ENCODE measurements at places on chromosomes 3 and 15. TPM values are rescaled to one million over a fixed set of nuclear protein-coding genes. Genes with fewer than 3 reads are reported as not detected.

INKA1 gene
- total RNA-seq = 3.8 TPM

DNA sequence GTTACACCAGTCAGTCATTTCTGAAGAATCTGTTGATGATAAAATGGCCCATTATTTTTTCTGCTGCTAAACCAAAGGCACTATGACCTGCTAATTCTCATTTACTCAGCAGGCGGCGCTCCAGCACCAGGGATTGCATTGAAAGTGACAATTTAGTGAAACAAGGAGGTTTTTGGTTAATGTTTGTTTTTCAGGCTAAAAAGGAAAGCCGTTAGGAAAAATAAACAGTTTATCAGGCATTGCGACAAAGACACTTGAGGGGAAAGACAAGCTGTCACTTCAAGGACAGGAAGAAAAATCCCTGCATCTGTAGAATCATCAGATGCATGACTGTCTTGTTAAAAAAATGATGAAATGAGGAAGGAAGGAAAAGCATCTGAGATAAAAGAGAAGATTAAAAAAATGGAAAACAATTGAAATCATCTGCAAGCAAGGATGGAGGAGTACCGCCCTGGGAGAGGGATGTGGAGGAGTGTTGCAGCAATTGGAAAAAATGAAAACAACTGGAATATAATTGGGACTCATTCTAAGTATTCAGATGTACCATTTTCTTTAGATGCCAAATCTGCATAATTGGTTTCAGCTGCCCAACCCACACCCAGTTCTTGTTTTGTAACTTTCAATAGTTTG, 54.0 kb downstream of the NR1D2 start:
- H3K4me1 ChIP-seq = no peaks in the 10 kb centered on the region
- H3K27me3 ChIP-seq = no peaks in the 10 kb centered on the region
- H3K4me3 ChIP-seq = no peak overlapping the region

CACNA1D gene
- total RNA-seq = 0.88 TPM

GRCh38 chr3:18747383-18747782, 322.2 kb upstream of the SATB1 start:
- no peaks in the 10 kb centered on the region for H3K27me3 ChIP-seq
- no peaks in the 10 kb centered on the region for H3K36me3 ChIP-seq
- DNase-seq = no peak
- no peak overlapping the region for H3K4me3 ChIP-seq

DNA sequence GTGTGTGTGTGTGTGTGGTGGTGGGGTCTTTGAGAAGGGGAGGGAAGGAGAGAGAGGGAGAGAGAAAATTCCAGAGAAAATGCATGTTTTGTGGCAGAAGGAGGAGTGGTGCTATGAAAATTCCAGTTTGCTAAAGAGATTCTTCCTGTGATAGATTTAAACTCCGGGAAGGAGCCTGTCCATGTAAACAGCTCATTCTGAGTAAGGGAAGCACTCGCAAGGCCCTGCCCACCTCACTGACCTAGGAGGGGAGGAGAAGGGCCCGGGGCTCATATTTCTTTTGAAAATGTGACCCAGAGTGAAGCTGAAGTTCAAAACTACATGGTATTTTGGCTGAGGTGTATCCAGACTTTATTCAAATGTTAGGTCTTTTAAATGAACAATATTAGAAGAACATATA, 41.3 kb downstream of the ADAMTSL3 start:
- H3K27me3 ChIP-seq = no peaks in the 10 kb centered on the region
- no peak for DNase-seq
- peak overlapping the region; percentile 69 for H3K27ac ChIP-seq
- no peak overlapping the region for H3K4me3 ChIP-seq

DNA sequence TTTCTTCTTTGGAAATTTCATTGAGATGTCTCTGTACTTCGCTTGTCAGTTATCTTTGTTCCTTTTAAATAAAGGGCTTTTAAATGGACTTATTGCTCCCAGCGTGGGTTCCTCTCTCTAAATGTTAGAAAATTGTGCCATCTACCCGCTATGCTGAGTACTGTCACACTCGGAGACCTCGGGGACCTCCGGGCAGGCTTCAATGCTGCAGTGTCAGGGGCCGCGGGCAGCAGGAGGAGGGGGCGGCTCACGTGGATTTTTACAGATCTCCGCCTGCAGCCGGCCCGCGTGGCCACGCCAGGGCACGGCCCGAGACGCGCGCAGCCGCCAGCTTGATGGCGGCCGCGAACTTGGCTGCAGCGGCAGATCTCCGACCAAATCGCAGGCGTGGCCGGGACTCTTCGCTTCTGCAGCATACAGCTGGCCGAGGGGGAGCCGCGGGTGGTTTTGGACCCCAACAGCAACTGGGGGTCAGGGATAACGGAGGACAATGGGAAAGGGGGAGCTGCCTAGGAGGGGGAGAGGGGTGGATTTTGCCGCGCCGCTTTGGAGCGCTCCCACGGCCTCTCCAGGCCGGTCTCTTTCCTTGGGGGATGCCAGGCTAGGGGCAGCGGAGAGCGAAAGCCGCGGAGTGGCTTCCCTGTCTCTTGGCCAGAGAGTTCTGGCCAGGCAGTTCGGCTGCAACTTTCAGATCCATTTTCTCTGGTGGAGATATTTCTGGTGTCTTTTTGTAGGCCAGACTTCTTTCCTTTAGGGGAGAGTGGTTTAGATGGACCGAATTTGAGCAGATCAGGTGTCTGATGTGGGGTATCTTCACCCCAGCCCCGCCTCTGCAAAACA, 15.3 kb downstream of the NR2F2 start:
- H3K36me3 ChIP-seq = no peaks in the 10 kb centered on the region
- peak overlapping the region; percentile 100 for H3K27ac ChIP-seq
- DNase-seq = peak; percentile 83
- H3K27me3 ChIP-seq = no peaks in the 10 kb centered on the region
- no peaks in the 10 kb centered on the region for H3K4me1 ChIP-seq
- H3K4me3 ChIP-seq = peak overlapping the region; percentile 84
